Skin of body (tissue), 3 donors: ENCODE measurements at places on chromosomes 16 and 17.
A peak's percentile ranks its signal among the peaks of the same experiment; 100 is the strongest.

DNA sequence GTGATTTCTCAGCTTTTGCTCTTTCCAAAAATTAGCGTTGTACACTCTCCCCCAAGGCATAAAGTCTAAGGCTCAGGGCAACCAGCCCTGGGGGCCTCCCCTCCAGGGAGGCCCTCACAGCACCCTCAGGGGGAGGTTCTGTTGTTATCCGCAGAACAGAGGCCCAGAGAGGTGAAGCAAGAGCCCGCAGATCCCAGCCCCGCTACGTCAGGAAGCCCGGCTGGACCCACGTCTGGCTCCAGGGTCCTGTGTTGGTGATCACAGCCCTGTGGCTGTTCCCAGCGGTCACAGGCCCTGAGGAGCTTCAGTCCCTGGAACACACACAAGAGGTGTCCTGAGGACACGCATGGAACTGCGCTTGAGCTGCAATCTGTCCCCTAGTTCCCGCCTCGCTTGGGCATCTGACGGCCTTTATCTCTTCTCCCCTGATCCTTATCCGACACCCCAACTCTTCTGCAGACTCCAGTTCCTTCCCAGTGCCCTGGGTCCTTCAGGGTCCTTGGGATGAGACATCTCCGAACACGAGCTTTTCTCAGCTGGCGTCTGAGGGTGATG lies 1.1 kb upstream of the ZG16B start:
- no peak for DNase-seq

DNA sequence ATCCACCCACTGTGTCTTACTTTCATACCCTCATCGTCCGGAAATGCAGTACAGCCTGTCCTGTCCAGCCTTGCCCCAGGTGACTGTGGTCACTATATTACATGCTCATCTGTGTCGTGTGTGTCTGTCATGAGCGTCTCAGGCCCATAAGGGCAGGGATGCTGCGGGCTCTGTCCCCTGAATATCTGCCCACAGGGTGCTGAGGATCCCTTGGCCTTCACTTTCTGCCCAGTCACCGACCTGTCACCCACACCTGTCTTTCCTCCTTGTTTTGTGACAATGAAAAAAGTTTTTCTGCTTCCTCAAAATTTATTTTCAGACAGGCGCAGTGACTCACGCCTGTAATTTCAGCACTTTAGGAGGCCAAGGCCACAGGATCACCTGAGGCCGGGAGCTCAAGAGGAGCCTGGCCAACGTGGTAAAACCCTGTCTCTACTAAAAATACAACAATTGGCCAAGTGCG lies 1.4 kb upstream of the CTRB1 start:
- no peak for DNase-seq

DNA sequence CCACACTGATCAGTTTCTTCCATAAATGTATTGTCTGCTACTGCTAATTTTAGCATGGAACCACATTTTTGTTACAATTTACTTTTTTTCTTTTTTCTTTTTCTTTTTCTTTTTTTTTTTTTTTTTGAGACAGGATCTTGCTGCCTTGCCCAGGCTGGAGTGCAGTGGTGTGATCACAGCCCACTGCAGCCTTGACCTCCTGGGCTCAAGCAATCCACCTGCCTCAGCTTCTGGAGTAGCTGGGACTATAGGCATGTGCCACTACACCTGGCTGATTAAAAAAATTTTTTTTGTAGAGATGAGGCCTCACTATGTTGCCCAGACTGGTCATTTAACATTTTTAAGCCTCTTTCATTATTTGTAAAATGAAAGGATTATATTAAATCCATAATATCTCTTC lies 19.1 kb downstream of the ZPBP2 start:
- DNase-seq: no peak

DNA sequence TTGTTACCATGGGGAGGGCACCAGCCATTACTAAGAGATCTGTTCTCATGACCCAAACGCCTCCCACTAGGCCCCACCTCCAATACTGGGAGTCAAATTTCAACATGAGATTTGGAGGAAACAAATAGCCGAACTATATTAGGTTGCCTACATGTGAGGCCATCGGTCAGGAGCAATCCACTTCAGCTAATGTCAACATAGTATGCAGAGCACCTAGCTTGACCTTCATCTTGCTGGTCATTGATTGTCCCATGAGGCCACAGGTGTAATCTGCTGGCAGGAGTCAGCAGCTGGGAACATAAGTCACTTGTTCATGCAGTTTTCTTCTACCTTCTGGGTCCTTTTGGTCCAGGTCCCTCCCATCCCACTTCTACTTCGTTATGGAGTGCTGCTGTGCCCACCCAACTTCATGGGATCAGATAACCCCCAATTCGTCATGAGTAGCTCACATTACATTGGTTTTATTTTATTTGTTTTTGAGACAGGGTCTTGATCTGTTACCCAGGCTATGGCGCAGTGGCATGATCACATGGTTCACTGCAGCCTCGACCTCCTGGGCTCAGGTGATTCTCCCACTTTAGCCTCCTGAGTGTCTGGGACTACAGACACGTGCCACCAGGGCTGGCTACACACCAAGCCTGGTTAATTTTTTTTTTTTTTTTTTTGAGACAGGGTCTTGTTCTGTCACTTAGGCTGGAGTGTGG lies 5.9 kb upstream of the KPNA2 start:
- DNase-seq: no peak

GRCh38 chr16:27410761-27411160 lies 8.8 kb downstream of the IL21R start:
- no peak for DNase-seq

GRCh38 chr17:32288615-32289014 lies 23.0 kb downstream of the RHBDL3 start:
- no peak for DNase-seq

DNA sequence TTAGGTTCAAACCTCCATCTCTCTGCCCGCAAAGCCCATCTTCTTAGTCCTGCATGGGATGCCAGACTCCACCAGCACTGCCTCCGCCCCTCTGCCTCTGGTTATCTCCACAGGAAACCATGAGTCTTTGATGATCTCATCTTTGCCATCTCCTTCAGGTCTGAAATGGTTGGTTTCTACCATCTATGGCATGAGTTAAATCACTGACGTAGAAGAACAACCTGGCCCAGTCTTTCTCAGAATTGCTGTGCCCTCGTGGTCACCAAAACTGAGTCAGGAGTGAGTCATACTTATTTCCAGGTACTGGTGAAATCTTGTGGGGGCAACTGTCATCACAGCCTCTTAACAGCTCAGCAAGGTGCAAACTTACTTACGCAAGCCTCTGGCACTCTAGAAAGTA lies 468.7 kb upstream of the C16orf82 start:
- DNase-seq: no peak

GRCh38 chr17:39600997-39601597 lies 6.6 kb downstream of the NEUROD2 start:
- DNase-seq: no peak

GRCh38 chr16:48540222-48540900 lies 69.6 kb downstream of the N4BP1 start:
- DNase-seq: no peak

DNA sequence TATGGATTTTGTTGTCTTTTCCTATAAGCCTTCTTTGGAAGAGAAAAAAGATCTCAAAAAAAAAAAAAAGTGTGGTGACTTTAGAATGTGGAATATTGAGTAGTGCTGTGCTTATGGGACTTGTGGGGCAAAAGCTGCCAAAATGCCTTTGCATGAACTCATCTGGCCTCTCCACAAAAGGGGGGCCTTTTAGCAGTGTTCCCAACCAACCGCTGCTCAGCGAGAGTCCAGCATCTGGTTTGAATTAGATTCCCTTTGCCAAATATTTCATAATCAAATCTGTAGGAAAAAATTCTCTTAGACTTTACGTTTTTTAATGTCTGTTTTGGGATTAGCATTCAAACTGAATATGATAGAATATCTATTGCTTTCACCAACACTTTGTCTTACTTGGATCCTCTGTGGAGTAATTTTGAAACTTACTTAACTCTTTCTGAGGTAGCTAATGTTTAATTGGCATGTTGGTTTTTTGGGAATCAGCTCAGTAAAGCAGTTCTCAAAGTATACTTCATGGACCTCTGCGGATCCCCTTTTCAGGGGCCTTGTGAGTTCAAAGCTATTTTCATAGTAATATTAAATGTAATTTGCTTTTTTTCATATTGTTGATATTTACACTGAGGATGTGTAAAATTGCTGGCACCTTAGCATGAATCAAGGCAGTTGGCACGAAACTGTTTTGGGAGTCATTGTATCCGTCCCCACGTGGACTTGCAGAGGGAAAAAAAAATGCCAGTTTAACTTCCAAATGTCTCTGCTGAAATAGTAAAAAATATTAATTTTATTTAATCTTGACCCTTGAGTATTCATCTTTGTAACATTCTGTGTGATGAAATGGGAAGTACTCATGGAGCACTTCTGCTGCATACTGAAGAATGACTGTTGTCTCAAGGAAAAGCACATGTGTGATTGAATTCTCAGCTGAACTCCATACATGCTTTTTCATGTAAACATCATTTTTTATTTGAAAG lies 34.7 kb upstream of the VPS4A start:
- peak; percentile 99 for DNase-seq

- no peak for DNase-seq
Observed at GRCh38 chr17:6558932-6559752, 2.8 kb upstream of the PITPNM3 start.

- no peak for DNase-seq
Observed at GRCh38 chr17:76845541-76846017, 22.6 kb upstream of the MGAT5B start.

DNA sequence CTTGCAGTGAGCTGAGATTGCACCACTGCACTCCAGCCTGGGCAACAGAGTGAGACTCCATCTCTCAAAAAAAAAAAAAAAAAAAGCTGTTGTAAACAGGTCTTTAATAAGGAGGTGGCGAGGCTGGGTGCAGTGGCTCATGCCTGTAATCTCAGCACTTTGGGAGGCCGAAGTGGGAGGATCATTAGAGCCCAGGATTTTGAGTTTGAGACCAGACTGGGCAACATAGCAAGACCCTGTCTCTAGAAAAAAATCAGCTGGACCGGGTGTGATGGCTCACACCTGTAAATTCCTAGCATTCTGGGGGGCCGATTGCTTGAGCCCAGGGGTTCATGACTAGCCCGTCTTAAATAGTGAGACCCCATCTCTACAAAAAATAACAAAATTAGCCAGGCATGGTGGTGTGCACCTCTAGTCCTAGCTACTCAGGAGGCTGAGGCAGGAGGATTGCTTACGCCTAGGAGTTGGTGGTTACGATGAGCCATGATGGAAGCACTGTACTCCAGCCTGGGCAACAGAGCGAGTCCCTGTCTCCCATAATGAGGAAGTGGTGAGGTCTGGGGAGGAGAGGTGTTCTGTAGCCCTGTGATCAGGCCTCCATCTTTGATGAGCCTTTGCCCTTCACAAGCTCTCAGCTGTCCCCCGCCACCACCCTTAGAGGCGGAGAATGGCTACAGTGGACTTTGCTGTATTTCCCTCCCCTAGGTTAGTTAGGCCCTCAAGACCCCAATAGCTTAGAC lies 36.2 kb downstream of the ZNF778 start:
- DNase-seq: no peak

GRCh38 chr16:15593235-15593634 lies 49.7 kb downstream of the MARF1 start:
- no peak for DNase-seq

DNA sequence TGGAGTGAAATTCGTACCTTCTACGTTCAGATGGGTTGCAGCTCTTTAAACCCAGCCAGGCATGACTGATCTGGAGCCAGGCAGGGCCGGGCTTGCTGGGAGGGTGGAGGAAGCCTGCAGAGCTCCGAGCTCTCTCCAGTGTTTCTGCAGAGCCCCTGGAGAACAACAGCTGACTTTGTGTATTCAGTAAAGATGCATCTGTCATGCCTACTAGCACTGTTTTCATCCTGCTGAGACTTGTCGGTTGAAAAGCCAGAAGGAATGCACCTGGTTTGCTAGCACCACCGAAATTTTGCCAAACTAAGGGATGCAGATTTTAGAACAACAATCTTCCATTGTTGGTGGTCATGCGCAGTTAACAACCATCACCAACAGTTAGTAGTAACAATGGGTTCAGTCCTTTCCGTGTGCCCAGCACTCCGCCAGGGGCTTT lies 22.4 kb upstream of the SCNN1B start:
- DNase-seq: peak; percentile 30

- DNase-seq: no peak
Observed at GRCh38 chr17:50021681-50022370, 26.8 kb upstream of the DLX3 start.

DNA sequence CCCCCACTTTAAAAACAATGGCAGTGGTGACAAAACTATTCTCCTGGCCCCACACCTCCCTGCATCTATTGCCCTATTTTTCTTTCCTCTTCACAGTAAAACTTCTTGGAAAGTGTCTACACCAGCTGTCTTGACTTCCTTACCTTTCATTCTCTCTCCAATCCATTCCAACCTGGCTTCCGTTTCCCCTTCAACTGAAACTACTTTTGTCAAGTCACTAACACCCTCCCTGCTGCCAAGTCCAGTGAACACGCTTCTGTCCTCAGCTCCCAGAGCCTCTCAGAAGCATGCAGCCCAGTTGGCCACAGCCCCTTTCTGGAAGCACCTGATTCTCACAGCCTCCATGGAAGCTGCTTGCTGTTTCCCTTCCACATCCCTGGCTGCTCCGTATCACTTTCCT lies 4.0 kb upstream of the SCN4A start:
- DNase-seq: no peak

- DNase-seq: no peak
Observed at GRCh38 chr17:46175891-46176290, 17.3 kb downstream of the KANSL1 start.

DNA sequence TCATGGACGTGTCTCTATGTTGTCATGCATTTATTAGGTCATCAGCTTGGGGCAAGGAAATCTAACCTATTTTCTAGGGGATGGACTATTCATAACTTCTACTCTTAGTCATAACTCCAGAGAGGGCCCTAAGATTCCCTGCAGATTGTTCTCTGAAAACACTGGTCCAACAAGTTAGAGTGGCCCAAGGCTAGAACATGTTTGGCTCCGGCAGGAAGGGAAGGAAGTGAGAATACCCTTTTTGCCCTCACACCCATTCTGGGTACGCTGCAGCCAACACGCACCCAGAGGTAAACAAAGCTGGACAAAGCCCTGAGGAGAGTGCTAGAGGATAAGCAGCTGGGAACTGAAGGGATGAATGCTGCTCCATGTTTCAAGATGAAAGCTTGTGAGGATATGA lies 9.9 kb downstream of the C16orf86 start:
- no peak for DNase-seq
